Kidney epithelial cell (primary cell): ENCODE measurements at places on chromosomes 6 and 20. TPM values are rescaled to one million over a fixed set of nuclear protein-coding genes. Genes with fewer than 3 reads are reported as not detected.

FOXQ1 gene
- total RNA-seq = 6.8 and 6.9 TPM in 2 replicates

IL17F gene
- total RNA-seq = not detected in 2 replicates

EDN1 gene
- 53.3 and 59.8 TPM in 2 replicates for total RNA-seq

BFSP1 gene
- total RNA-seq = 2.1 and 4.5 TPM in 2 replicates

CLPSL1 gene
- total RNA-seq = not detected in 2 replicates

SYCP2L gene
- 0.71 and 2.5 TPM in 2 replicates for total RNA-seq

FHL5 gene
- not detected in 2 replicates for total RNA-seq

GGTLC1 gene
- not detected in 2 replicates for total RNA-seq

SNX5 gene
- 80.8 and 93.6 TPM in 2 replicates for total RNA-seq

VNN1 gene
- total RNA-seq = 0.21 and 0.75 TPM in 2 replicates

VSTM2L gene
- total RNA-seq = 0.46 and 1.6 TPM in 2 replicates

PKIB gene
- total RNA-seq = 10.6 and 15.3 TPM in 2 replicates

NTSR1 gene
- 0.08 and 0.14 TPM in 2 replicates for total RNA-seq

SRMS gene
- total RNA-seq = 0.48 TPM in 1 of 2 replicates, not detected in the other

STMND1 gene
- total RNA-seq = 0.07 TPM in 1 of 2 replicates, not detected in the other

LY6G6C gene
- total RNA-seq = not detected in 2 replicates

FERMT1 gene
- total RNA-seq = 21.9 and 22.1 TPM in 2 replicates

COL19A1 gene
- not detected in 2 replicates for total RNA-seq

EMILIN3 gene
- total RNA-seq = 0.42 and 0.62 TPM in 2 replicates

ARMC12 gene
- 0.29 TPM in 1 of 2 replicates, not detected in the other for total RNA-seq

SCUBE3 gene
- total RNA-seq = 1.4 and 1.8 TPM in 2 replicates

OLIG3 gene
- total RNA-seq = not detected in 2 replicates

PACRG gene
- 0.29 and 1.7 TPM in 2 replicates for total RNA-seq

MYLK4 gene
- total RNA-seq = 0.42 and 0.75 TPM in 2 replicates

CNKSR3 gene
- 9.2 and 12.1 TPM in 2 replicates for total RNA-seq

CMTR1 gene
- 22.9 and 27.0 TPM in 2 replicates for total RNA-seq

CLVS2 gene
- 0.04 and 0.07 TPM in 2 replicates for total RNA-seq

FNDC1 gene
- 1.0 and 1.3 TPM in 2 replicates for total RNA-seq

MAP3K7 gene
- total RNA-seq = 22.6 and 26.5 TPM in 2 replicates

ZNF337 gene
- 9.4 and 13.0 TPM in 2 replicates for total RNA-seq

PRDM13 gene
- total RNA-seq = 0.04 TPM in 1 of 2 replicates, not detected in the other

ZNF311 gene
- total RNA-seq = 2.6 and 2.7 TPM in 2 replicates

SLC25A27 gene
- total RNA-seq = 0.68 and 6.9 TPM in 2 replicates

RIMS4 gene
- total RNA-seq = not detected in 2 replicates

TAGAP gene
- total RNA-seq = 0.96 and 1.2 TPM in 2 replicates

BANF2 gene
- not detected in 2 replicates for total RNA-seq

C6orf141 gene
- total RNA-seq = 3.7 and 6.5 TPM in 2 replicates

LHFPL5 gene
- not detected in 2 replicates for total RNA-seq

EPB41L1 gene
- total RNA-seq = 25.0 and 28.0 TPM in 2 replicates

BMP7 gene
- total RNA-seq = 21.8 and 30.5 TPM in 2 replicates

ZFP57 gene
- total RNA-seq = 0.07 and 0.08 TPM in 2 replicates

HLA-DQB1 gene
- 24.5 and 28.2 TPM in 2 replicates for total RNA-seq

NT5E gene
- 101 and 109 TPM in 2 replicates for total RNA-seq

EEF1A2 gene
- total RNA-seq = 14.9 and 18.0 TPM in 2 replicates

OR12D3 gene
- not detected in 2 replicates for total RNA-seq

KCNQ5 gene
- 1.9 and 2.5 TPM in 2 replicates for total RNA-seq

SLC2A10 gene
- total RNA-seq = 11.9 and 13.3 TPM in 2 replicates

C6orf52 gene
- total RNA-seq = 3.1 and 3.3 TPM in 2 replicates

ALDH5A1 gene
- 7.7 and 8.4 TPM in 2 replicates for total RNA-seq

COL21A1 gene
- not detected in 2 replicates for total RNA-seq

VGLL2 gene
- not detected in 2 replicates for total RNA-seq

POLH gene
- 14.0 and 17.3 TPM in 2 replicates for total RNA-seq

TMC2 gene
- total RNA-seq = not detected in 2 replicates

PXDC1 gene
- 92.4 and 99.1 TPM in 2 replicates for total RNA-seq

NMBR gene
- not detected in 2 replicates for total RNA-seq
